Inflammatory macrophage treated with lipopolysaccharide for 1 hour (primary cell): ENCODE measurements at places on chromosomes 2 and 18.
A peak's percentile ranks its signal among the peaks of the same experiment; 100 is the strongest.

DNA sequence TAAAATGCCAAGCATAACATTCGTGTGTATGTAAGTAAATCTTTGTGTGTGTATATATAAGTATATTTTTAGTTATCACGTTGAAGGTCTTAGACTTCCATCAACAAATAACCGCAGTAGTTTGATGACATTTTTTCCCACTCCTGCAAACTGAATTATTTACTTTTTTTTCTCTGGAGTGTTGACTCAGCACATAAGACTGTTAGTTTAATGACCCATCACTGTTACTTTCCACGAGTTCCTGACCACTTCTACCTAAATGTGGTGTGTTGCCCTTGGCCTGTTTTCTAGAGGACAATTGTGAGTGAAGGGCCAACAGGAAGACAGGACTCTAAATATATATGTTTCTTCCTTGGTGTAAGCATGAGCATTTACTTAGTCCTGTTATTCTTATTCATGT lies 71.3 kb upstream of the TXNDC2 start:
- no peak for DNase-seq

DNA sequence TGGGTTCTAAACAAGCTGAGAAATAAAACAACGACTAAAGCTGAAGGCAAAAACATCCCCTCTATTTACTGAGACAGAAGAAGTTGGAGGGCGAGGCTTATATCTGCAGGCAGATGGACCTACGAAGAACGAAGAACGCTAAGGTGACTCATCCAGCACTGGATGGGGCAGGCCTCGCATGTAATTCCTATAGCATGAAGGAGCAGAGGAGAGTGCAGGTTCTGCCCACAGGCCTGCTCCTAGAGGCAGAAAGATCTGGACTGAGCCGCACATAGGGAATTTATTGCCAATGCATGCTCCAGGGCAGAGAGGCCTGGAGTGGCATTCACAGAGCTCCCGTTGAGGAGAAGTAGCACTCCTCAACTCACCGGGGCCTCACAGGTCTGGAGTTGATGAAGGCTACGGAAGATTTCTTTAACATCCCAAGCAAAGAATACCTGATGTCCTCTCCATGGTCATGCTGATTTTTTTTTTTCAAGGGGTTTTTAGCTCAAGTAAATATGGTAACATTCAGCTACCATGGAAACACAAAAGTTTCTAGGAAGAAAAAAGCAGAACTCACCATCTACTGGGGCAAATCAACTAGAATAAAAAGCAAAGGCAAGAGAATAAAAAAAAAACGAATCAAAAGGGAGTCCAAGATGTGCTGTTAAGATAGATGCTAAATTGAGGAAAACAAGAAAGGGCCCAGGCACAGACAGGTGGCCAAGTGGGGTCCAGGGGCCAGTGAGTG lies 10.4 kb upstream of the METTL21A start:
- DNase-seq = peak; percentile 17

DNA sequence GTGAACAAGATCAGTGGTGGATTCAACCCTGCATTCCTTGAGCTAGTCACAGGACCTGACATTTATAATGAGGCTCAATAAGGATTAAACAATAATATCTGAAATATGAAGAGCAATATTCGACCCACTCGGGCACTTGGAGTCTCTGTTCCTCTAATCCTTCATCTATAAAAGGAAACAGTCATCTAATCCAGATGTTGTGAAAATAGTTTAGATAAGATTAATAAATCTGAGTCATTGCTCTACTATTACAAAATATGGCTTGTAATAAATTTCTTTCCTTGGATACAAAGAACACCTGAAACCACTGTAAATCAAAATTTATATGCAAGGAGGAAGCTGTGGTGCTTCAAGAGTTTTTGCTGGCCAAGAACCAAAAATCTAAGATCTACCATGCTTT lies 846.9 kb upstream of the ACVR2A start:
- no peak for DNase-seq

DNA sequence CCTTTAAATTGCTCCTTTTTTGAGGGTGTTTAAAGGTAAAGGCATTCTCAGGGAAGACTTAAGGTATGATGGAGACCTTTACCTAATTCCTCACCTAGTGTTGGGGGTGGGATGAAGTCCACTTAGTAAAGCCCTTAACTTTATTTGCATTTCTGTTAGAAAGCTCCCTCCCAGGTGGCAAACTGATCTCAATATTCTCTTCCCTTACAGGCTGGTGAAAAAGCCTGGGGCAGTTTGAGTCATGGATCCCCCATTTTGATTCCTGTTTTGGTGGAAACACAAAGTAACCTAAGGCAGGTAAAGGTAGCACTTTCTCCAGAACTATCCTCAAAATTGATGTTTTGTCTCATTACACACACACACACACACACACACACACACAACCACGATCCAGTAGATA lies 33.8 kb upstream of the HNRNPA3 start:
- DNase-seq = no peak

- DNase-seq = peak; percentile 16
Observed at GRCh38 chr2:45919160-45919650, 267.7 kb downstream of the PRKCE start.

DNA sequence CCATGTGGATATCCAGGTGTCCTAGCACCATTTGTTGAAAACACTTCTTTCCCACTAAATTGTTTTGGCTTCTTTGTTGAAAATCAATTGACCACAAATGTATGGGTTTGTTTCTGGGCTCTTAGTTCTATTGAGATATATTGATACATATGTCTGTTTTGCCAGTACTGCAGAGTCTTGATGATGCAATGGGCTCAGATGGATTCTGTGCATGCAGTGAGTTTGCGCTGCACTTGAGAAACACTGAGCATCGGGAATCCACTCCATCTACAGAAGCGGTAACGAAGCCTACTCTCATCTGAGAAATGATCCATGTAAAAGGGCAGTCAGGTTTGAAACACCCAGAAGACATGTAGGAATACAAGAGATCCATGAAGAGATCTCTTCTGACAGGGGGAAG lies 21.9 kb upstream of the DNAJC10 start:
- no peak for DNase-seq

DNA sequence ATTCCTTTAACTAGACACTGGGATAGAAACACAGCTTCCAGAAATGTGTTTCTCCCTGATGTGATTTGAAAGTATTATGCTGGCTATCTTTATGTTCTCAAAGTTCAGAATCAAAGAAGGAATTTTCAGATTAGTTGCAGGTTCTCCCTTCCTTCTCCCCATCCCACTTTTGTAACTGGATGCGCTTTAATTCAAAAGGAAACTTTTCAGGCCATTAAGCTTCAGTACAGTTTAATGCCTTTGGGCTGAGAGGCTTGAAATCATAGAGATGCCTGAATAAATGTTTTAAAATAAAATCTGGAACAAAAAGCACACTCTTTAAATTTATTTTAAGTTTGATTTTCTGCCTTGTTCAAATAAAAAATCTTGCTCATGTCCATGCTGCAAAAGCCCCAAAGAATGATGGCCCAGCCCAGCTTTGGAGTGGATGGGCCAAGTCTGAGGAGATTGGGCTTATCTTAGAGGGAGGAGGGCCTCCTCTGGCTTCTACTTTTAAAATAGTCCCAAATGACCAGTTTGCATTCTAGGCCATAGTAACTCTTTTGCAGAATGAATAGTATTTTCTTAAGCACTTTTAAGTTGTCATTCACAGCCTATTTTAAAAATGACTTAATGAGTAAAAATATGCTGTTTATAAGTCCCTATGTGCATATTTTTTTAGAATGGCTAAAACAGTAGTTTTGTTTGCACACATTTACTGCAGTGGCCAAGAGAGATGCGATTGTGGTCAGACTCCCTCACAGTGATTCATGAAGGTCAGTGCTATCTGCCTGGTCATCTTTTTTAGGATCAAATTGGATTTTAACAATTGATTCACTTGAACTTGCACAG lies 129.2 kb downstream of the MTX2 start:
- no peak for DNase-seq

DNA sequence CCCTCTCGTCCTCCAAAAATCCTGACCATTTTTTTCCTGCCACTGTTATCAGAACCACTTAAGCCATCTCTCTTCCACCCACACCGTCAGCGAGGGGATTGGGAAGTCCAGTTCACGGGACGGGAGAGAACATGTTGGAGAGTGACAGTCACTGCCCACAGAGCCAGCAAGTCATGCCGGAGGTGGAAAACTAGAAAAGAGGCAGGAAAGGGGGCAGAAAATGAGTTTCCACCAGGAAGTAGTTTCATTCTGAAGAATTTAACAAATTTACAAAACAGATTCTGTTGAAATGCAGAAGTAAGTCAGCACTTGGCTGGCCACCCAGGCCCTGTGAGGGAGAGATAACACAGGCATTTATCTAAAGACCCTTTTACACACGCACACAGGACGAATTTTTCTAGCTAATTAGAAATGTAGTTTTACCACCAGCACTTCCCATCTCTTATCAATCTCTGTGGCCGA lies 431.3 kb downstream of the TSN start:
- peak; percentile 84 for DNase-seq

DNA sequence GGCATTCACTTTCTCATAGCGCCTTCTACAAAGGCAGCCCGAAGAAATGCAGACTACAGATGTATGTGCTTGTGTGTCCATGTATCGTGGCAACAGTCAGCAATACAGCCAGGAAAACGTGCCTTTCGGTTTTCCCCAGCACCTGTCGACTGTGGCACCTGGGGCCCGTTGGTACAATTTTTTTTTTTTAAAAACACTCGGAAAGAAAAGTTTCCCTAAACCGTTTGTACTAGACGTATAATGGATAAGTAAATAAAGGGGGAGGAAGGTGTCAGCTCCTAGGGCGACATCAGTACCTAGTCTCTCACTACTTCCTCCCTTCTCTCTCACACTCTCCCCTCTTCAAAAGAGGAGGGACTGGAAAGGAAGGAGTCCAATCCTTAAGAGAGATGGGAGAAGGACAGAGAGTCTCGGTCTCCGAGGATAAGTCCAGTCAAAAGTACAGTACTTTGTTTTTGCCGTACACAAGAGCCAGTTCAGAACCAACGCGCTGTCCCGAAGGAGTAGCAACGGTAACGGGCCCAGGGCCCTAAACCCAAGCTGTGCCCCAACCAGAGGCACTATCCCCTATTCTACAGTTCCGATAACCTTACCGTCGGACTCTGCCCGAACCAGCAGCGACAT lies 759 bp downstream of the PPP4R3B start:
- peak; percentile 29 for DNase-seq

- DNase-seq = no peak
Observed at GRCh38 chr18:21277578-21277977, 35.5 kb downstream of the GREB1L start.

DNA sequence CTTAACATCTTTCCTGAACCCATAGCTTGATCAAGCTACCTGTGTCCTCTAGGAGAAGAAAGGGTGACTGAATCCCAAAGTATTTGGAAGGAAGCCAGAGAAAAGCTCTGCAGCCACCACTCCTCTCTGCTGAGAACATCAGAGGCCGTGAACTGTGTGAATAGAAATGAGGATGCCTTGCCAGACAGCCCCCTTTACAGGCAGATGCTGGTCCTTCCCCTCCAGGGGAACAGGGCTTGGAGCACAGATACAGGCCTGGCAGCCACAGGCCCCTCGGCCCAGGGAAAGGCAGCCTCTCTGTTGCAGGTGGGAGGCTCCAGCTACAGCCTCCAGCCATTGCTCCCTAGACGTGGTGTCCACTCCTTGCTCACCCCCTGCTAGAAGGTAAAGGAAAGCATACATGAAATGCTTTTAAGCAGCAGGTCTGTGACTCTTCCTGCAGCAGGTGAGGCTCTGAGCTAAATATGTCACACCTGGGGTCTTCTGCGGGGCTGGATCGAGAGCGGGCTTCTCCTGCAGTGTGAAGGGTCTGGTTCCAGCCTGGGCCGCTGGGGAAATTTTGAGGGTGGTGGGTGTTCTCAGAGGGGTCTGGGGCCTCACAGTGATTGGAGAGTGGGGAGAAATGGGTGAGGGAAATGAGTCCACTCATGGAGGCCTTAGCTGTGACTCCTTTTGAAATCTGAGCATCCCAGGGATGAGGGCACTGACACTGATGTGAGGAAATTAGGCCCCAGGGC lies 234.0 kb downstream of the KLHL29 start:
- DNase-seq = no peak

DNA sequence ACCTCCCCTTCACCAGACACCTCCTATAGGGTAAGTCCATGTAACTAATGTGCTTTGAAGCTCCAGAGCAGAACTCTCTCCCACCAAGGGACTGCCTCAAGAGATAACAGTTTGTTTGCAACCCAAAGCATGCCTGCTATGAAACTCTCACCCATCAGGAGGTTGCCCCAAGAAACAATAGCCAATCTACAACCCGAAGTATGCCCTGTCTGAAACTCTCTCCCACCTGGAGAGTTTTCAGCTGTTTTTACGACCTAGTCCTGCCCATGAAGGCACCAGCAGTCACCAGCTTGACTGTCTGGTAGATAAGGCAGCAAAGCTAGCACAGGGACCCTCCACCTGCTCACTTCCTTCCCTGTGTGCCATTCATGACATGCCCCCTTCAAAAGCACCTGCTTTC lies 533.9 kb upstream of the CRIM1 start:
- DNase-seq = no peak

GRCh38 chr2:229611360-229611759 lies 103.0 kb downstream of the DNER start:
- no peak for DNase-seq

DNA sequence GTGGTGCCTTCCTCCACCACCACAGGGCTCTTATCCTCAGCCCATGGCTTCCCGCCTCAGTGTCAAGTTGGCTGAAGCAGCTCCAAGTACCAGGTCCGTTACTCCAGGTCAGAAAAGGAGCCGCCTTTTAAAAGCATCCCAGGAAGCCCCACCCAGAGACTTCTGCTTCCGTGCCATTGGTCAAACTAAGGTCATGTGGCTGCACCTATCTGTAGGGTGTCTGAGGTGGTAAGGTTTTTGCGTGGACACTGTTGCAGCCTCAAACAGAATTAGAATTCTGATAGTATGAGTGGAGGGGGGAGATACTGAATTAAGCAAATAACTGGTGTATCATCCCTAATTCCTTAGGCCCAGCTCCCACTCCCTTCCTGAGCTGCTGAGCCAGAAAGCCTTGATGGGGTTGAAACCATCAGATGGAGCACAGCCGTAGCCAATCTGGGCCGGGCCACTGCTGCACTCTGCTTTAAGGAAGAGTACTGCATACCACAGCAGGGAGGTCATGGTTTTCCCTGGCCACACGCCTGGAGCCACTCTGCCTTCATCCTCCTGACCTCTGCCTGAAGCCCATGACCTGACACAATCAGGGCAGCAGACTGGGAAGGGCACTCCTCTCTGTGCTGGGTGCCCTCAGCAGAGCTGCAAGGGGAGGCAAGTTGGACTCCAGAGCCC lies 8.4 kb downstream of the TMEM247 start:
- DNase-seq = no peak

DNA sequence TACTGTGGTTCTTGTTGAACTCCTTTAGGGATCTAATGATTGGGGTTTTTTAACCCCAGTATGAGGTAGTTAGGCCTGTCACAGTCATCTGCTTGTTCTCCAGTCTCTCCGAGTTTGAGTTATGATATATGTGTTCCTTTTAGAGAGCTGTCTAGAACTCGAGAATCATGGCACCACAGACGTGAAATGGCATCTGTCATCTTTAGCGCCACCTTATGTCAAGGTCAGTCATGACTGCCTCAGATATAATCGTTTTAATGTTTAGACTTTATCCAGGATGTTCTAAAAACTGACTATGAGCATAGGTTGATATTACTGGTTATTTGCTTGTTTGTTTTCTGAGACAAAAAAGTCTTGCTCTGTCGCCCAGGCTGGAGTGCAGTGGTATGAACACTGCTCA lies 112.2 kb downstream of the CEP192 start:
- DNase-seq = no peak
